ENCODE measurements at places on chromosomes 16 and 17. TPM values are rescaled to one million over a fixed set of nuclear protein-coding genes. Genes with fewer than 3 reads are reported as not detected.

Gene PHAF1
- total RNA-seq: 20.0 TPM

Gene MMP15
- total RNA-seq: 4.3 TPM

Gene NTN1
- total RNA-seq: 0.26 TPM

Gene UNC13D
- 1.8 TPM for total RNA-seq

Gene GAS7
- 10.0 TPM for total RNA-seq

Gene ARHGAP44
- 1.7 TPM for total RNA-seq

Gene ADAD2
- not detected for total RNA-seq

Gene KRTAP2-3
- 0.56 TPM for total RNA-seq

Gene TNFRSF13B
- not detected for total RNA-seq

Gene PNMT
- not detected for total RNA-seq

Gene HEATR9
- not detected for total RNA-seq

Gene AANAT
- not detected for total RNA-seq

Gene CSH2
- not detected for total RNA-seq

Gene TNFRSF17
- total RNA-seq: 0.10 TPM

Gene TEX14
- 0.03 TPM for total RNA-seq
